ENCODE measurements at places on chromosomes 2 and 18.

DNA sequence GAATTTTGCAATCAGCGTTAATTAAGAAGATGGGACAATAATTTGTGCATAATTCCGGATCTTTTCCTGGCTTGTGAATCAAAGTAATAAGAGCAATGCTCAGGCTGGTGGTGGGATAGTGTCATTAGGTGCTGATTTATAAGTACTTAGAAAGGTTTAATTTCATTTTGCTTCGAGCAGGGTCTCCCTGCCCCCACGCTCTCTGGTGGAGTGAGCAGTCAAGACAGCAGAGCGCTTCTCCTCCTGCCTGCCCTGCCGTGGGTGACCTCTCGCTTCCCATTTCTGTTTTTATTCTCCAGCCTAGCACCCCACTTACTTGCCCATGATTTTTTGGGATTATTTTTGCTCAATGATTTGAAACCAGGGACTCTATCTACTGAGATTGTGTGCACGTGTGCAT is 7.1 kb downstream of the ASB18 start:
- DNase-seq = no peak

GRCh38 chr2:43415592-43415991 is 180.2 kb downstream of the THADA start:
- DNase-seq = no peak

DNA sequence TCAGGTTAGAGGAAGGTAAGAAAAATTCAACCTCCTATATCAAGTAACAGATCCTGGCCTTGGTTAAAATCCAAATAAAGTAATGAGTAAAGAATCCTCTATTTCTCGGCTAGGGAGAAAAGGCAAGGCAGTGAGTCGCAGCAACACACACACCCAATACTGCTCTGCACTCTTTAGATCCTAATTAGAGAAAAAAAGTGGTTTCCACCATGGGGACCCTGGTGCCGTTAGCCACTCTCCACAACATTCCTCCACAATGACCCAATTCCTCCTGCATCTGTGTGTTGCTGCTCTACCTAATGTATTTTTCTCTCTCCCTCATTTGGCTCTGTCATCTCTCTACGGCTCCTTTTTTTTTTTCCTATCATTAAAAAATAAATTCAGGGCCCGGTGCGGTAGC is 462.7 kb downstream of the METTL4 start:
- DNase-seq = no peak

- DNase-seq = no peak
Measured at GRCh38 chr18:12287131-12287681, 20.8 kb upstream of the TUBB6 start.

GRCh38 chr18:8379187-8379941 is 229.9 kb upstream of the RAB12 start:
- DNase-seq = no peak

- DNase-seq = no peak
Measured at GRCh38 chr2:143429932-143430679, 300.9 kb downstream of the ARHGAP15 start.

DNA sequence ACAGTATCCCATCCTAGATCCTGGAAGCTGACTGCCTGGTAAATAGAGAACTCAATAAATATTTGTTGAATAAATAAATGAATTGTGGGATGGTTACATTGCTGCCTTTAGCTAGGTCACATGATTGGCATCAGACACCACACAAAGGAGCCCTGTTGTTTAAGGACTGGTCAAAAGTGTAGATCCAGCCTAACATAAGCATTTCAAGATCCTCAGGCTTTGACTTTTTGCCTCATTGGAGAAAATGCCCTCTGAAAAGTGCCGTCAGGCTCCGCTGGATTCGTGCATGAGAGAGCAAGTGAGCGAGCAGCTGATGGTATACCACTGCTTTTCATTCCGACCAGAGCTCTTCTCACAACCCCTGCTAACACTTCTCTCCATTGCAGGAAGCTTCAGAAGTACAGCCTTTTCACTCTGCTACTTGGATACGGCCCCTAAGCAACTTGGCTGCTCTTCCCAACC is 1.3 kb upstream of the ZNF24 start:
- no peak for DNase-seq

- DNase-seq = no peak
Measured at GRCh38 chr2:84495539-84496146, 20.7 kb upstream of the DNAH6 start.

- no peak for DNase-seq
Measured at GRCh38 chr2:200463452-200463851, 46.4 kb downstream of the KCTD18 start.

- no peak for DNase-seq
Measured at GRCh38 chr2:222731201-222731621, 59.8 kb downstream of the MOGAT1 start.

- no peak for DNase-seq
Measured at GRCh38 chr2:200787351-200788120, 24.2 kb upstream of the BZW1 start.

- no peak for DNase-seq
Measured at GRCh38 chr2:186431306-186431705, 54.8 kb upstream of the ZC3H15 start.

GRCh38 chr2:133737242-133737993 is 169.2 kb upstream of the NCKAP5 start:
- no peak for DNase-seq

DNA sequence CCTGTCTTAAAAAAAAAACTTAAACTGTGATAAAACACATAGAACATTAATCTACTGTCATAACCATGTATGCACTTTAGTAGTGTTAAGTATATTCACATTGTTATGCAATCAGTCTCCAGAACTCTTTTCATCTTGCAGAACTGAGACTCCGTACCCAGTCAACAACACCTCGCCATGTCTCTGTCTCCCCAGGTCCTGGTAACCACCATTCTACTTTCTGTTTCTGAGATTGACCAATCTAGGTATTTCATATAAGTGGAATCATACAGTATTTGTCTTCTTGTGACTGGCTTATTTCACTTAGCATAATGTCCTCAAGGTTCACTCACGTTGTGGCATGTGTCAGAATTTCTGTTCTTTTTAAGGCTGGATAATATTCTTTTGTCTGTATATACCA is 290.8 kb upstream of the CXCR4 start:
- DNase-seq = no peak

DNA sequence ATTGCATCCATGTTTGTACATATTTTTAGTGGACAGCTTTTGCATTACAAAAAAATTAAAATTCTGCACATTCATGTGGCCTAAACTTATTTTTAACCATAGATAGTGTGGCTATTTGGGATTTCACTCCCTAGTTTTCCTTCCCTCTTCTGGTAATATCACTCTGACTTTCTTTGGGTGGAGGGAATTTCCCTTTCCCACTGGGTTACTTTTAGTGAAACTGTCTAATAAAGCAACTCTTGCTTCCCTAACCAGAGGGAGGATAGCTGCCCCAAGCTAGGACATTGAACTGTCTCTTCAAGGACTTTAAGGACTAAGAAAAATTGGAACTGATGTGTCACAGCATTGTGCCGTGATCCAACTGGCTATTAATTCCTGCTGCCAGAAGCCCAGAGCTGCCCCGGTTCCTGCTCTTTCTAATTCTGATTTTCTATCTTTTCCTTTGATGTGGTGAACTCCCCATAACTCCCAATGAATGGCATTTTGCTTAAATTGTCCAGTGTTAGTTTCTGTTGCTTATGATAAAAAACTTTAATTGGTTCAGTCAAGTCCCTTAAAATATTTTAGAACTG is 20.0 kb upstream of the EFR3B start:
- DNase-seq = no peak

DNA sequence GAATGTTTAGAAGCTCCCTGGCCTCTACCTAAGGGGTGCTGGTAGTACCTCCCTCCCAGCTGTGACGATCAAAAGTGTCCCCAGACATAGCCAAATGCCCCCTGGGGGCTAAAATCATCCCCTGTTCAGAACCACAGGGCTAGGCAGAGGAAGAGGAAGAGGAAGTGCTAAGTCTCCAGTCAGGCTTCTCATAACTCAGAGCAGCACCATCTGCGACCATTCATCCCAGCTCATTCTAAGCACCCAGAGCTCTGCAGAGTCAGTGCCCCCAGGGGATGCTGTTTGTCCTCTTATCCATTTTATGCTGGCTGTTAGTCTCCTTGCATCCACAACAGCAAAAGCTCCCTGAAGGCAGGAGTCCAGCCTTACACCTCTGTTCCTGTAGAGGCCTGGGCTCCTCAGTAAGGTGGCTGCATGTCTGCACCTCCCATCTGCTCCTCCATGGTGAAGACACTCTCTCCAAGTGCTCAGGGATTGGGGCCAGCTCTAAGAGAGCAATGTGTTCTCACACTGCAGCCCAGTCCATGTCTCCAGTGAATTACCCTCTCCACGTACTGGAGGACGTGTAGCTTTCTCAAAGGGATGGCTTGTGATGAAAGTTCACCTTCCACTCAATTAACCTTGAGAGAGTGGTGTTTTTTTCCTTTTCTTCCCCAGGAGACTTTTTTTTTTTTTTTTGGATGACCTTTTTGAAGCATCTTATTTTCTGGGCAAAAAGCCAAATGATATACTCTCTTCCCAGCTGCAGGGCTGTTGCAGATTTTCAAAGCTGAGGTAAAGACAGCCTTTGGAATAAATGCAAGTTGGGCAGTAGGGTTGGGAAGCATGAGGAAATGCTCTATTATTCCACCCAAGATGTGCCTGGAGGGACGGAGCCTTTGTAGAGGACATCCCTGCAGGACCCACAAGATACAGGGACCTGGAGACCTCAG is 158.9 kb upstream of the SLC14A2 start:
- no peak for DNase-seq

DNA sequence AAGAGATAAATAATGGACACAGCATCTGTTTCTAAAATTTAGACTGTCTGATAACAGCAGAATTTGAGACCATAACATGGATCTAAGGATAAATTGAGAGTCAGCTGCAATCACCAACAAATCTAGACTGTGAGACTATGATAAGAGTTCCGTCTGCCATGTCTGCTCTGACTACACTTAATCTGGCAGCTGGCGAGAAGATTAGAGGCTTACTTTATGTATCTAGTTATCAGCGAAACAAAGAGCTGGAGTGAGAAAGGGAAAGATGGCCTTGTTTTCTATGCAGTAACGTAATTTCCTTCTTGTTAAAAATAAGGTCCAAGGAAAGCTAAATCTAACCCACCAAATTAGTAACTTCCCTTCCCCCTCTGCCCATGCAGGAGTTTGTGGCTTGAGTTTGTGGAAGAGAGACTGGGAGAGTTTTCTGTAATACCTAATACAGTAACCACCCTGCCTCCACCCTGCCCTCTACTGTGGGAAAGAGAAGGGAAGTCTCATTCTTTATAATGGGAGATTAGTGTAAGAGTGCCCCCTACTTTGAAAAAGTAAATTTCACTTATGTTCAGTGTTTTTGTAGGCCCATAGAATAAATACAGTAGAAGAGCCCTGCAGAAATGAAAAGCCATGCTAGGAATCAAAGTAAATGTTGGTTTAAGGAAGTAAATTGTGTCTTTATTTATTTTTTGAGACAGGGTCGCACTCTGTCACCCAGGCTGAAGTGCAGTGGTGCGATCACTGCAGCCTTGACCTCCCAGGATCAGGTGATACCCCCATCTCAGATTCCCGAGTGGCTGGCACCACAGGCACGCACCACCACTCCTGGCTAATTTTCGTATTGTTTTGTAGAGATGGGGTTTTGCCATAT is 27.5 kb downstream of the EML4 start:
- no peak for DNase-seq

GRCh38 chr2:218829868-218830451 is 1.6 kb downstream of the PRKAG3 start:
- no peak for DNase-seq

DNA sequence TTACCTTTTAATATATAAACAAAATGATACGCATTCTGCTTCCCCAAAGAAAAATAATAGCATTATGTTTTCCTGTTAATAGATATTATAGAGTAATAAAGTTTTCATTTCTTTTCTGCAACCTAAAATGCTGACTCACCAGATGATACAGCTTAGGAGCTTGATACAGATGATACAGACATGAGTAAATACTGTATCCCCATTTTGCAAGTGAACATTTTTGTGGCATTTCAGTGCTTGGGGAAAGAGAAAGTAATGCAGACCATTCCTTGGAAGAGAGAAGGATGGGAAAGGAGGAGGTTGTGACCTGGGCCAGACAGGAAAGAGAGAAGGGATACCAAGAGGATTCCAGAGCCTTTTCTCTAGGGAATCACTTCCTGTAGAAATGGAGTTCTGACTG is 97.5 kb upstream of the FSHR start:
- DNase-seq = no peak

DNA sequence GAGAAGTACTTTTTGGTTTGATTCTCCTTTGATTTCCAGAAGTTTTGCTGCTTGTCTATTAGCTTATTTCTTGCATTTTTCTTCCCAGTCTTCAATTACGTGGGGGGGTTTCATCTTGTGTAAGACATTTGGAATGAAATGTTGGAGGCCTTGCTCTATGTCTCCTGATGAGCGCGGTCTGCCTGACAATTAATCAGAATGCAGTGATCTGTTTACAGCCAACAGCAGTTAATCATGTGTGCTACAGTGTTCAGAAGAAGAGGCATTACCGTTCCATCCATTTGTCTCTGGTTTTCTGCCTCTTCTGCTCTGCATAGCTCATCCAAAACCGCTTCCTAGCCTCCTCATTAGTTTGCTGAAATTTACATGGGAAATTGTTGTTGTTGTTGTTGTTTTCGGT is 134.4 kb upstream of the ST6GAL2 start:
- no peak for DNase-seq

GRCh38 chr2:19764998-19765397 is 136.8 kb downstream of the TTC32 start:
- DNase-seq = no peak

DNA sequence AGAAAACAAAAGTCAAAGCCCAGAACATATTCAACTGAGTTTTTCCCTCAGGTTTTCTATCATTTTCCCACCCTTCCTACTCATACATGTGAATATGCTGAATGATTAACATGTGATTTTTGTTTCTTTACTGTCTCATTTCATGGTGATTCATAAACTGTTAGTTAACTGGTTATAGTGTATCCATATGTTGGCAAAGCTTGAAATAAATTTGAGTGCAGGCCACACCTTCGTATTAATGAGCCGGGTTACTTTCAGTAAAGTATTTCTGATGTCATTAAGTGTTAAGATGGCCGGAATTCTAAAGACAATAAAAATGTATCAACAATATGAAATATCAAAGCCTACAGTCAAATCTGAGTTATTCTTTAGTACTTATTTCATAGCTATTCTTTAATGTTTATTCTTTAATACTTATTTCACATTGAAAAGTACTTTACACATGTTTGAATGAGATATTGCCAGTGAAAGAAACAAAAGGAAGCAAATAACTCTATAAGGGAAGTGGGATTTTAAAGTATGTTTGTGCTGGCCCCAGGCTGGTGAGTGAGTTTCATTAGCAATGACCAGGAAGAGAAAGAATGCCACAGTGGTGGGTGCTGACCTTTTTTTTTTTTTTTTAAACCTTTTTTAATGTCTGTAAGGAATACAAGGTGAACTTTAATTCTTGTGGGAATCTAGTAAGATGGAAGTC is 178.6 kb downstream of the NEDD4L start:
- DNase-seq = no peak
